Hematopoietic multipotent progenitor cell (in vitro differentiated cells): ENCODE measurements at places on chromosomes 5 and 9. TPM values are rescaled to one million over a fixed set of nuclear protein-coding genes. Genes with fewer than 3 reads are reported as not detected.
A peak's percentile ranks its signal among the peaks of the same experiment; 100 is the strongest.

DNA sequence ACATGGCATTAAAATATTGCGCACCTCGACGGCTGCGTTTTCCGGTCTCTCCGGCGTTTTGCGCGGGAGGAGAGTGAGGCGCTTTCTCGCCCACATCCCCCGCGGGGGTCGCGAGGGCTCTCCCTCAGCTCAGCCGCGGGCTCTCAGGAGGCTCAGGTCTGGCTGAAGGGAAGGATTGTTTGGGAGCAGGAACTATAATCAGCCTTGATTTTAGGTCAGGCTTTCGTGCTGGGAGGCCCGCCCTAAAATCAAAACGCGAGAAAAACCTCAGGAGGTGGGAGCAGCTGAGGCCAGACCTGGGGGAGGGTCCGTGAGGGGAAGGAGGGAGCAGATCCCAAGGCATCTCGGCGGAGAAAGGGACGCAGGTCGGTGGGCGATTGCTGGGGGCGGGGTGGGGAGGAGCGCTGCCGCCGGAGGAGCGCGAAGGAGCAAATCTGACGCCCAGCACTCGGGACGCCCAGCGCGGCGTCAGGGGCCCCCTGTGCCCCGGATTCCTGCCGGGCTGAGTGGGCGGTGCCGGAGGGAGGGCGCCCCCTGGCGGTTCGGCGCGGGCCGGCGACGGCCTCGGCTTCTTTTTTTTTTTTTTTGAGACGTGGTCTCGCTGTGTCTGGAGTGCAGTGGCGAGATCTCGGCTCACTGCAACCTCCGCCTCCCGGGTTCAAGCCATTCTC lies 18.7 kb upstream of the RNF130 start:
- peak; percentile 84 for DNase-seq

Gene SPRY4
- 1.3 TPM for total RNA-seq

DNA sequence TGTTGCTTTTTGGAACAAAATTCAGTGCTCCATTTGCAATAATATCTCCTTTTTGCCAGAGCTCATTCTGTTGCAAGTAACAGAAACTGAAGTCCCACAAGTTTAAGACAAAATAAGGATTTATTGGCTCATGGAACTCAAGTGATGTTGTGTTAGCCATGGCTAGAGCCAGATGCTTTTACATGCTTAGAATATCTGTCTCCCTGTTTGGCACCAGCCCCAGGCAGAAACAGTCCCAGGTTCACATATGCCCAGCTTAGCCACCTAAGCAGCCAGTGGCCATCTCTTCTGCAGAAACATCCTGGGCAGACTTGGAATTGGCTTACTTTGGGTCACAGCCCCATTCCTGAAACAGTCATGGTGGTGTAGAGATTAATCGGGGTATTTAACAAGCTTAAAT lies 540.9 kb upstream of the SGCD start:
- no peak for DNase-seq

Gene TAS2R1
- not detected for total RNA-seq
